Glomerular endothelial cell (primary cell): ENCODE measurements at places on chromosomes 3 and 15.

DNA sequence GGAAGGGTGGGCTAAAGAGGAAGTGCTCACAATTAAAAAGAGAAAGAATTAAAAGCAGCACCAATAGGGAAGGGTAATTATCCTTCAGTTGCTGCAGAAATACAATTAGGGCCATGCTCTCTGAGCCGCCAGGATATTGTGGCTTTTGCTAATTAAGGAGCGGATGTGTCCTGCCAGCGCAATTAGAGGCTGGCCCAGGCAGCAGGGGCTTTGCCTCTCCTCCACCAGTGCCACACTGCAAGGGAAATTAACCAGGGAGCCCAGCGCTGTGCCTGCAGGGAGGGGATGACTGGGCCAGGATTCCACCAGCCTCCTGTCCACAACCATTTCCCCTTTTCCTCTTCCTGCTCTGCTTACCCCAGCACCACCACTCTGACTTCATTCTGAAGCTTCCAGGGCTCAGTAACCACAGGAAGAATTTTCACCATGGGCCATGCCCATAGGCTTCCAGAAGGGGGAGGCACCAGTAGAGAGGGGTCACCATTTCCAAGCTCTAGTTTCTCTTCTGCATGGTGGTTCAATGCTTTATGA is 10.4 kb upstream of the AEN start:
- DNase-seq: no peak

- peak; percentile 64 for DNase-seq
Observed at GRCh38 chr15:71761649-71762048, 48.7 kb upstream of the NR2E3 start.

- no peak for DNase-seq
Observed at GRCh38 chr15:56532721-56533460, 68.0 kb upstream of the MNS1 start.

DNA sequence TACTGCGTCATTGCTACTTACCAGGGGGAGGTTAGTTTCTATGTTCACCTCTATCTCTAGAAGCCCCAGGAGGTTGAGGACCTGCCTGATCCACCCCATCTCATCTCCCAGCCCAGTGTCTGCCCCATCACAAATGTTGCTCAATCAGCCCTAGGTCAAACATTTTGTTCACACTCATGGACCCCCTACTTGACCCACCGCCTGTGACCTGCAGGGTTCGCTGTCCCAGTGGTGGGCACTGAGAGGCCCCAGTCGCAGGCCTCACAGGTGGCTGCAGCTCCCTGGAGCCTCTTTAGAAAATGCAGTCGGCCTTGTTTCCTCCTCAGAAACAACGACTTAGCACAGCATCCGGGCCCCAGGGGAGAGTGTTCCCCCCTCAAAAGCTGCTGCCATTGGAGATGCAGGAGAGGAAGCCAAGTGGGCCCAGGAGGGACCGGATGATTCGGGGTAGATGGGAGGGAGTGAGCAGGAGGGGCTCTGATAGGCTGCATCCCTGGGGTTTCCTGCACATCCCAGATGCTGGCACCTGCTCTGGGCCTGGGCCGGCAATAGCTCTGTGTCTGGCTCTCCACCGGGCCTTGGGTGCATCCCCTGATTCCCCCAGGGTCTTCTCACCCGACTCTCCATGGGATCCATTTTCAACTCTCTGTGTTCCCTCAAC is 18.4 kb upstream of the INSYN1 start:
- DNase-seq: no peak

DNA sequence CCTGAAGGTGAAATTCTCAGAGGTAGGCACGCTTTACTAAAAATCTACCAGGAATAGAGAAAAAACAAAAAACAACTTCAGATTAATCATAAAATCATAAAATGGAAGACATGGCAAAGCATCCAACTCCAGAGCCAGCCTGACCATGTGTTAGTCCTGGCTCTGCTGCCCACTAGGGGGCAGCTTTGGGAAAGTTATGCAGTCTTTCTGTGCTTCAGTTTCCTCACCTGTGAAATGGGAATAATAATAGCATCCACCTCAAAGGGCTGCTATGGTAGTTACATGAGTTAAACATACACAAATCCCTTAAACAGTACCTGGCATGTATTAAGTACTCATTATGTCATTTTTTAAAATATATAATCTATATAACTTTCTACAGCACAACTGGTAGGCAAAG is 52.3 kb downstream of the WNT5A start:
- DNase-seq: no peak

DNA sequence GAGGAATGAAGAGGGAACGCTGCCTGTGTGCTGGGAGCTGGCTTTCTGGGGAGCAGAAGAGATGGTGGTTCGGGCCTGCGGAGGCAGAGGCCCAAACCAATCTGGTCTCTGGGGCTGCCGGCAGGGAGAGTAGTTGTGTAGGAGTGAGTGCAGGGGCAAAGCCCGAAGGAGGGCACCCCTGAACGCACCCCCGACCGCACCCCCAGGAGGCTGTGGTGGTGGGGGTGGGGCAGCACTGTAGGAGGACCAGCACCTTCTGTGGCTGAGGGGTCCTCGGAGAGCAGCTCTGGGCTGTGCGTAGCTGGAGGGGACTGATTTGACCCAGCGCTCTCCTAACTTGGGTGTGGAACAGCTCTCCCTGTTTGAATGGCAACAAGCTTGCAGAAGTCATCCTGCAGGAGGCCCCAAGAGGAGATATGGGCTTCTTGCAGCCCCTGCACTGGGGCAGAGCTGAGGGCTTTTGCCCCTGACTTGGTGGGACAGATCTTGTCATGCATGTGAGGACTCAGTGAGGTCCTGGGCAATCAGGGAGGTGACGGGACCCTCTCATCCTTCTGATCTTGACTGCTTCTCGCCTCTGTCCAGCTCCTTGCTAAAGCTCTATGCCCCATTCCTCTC is 26.1 kb downstream of the C15orf39 start:
- no peak for DNase-seq

DNA sequence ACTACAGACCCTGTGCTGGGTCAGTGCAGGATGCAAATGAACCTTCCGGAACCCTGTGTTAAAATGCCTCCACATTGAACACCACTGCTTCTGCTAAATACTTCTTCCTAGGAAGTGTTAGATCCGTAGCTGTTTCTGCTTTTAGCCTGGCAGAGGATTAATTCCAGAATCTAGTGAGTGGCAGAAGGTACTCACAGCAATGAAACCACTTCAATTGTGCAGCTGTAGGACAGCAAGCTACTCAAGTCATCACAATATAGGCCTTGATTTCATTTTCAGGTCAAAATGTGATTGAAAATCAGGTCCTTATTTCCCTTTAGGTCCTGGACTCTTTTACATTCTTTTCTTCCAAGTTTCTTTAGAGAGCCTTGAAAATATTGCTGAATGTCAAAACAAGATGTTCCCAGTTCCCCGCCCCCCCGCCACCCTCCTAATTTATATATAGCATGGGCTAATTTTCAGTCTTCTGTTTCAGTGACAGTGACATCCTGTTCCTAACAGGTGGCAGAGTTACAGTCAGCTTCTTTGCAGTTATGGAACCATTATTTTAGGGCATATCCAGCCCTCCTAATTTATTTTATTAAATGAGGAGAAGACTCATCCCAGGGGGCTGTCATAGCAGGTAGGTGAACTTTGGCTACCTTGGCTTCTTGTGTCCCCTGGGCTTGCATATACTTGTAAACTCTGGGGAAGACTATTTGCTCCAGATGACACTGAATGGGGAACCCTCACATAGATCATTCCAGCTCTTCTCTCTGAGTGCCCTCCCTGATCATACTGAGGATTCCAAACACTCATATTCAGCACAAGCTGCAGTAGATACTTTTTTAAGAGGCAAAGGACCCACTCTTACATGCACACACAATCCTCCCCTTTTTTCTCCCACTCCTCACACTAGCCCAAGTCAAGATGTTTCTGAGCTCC is 28.0 kb upstream of the ARNT2 start:
- no peak for DNase-seq

GRCh38 chr15:29774900-29775299 is 47.4 kb downstream of the TJP1 start:
- no peak for DNase-seq

GRCh38 chr3:197367081-197367780 is 68.8 kb upstream of the DLG1 start:
- DNase-seq: no peak

DNA sequence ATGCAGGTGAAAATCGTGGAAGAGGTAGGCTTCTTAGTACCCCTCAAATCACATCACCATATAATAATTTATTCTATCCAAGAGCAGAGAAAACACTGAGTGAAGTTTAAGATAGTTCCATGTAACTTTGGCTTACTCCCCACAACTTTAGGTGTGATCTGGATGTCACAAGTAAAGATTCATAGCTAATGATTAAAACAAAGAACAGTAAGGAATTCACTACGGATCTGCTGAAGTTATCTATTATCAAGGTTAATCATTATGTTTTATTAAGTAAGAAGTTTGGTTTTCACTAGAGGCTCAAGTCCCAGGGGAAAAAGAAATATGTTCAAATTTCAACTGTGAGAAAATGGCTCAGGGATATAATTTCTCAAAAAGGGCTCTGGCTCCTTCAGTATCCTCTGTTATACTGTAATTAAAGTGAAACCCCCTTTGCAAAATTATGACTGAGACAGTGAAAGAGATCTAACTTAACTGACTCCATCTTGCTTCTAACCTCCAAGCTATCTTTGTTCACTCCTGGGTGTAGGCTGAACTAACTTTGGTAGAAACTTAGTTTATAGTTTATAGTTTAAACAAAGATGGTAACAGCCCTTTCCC is 17.1 kb downstream of the CD80 start:
- no peak for DNase-seq

DNA sequence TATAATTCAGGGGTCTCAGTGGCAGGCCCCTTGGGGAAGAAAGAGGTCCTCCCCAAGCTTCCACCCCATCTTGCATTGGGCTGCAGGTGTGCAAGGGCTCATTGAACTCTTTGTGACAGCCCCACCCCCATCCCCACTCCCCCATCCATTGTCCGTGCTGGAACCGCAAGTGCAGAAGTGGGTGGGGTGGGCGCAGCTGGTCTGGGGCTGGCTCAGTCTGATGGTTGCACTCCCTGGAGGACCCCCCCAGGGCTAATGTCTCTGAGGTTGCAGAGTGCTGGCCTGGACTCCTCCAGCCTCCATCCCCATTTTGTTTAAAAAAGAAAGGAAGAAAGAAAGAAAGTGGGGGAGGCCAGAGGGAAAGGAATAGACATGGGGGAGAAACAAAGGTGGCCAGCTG is 42.3 kb upstream of the ARL8B start:
- no peak for DNase-seq

- DNase-seq: no peak
Observed at GRCh38 chr15:25408929-25409328, 29.9 kb downstream of the UBE3A start.

- DNase-seq: no peak
Observed at GRCh38 chr3:70763894-70764293, 451.5 kb upstream of the MDFIC2 start.

GRCh38 chr3:194800002-194800401 is 114.3 kb downstream of the FAM43A start:
- DNase-seq: no peak

- DNase-seq: no peak
Observed at GRCh38 chr3:64617610-64618009, 70.2 kb downstream of the ADAMTS9 start.

DNA sequence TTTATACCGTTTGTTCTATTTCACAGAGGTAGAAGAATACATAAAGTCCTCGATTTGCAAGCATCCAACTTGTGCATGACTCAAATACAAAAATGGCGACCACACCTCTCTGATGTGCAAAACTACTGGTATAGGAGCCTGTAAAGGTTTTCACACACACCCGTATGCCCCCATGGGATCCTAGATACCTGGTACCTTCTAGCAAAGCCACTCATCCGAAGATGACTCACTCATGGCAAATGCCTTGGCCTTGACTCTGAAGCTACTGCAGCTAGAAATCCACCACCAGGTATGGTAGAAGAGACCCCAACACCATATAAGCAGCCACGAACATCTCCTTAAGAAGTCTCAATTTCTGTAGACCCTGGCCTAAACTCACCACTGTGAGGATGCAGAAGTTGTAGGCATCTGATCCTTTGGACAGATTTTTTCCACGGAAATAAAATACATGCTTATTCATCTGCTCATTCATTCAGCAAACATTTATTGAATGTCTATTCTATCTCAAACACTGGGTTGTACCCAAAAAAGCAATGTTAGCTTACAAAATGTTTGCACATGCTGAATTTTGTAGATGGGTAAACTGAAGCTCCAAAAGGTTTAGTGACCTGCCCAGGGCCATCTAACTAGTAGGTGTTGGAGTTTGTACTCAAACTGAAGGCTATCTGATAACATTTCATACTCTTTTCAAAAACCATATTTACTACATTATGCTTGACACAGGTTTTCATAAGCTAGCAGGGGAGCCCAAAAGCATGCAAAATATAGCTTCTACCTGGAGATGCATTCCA is 158.8 kb downstream of the RORA start:
- no peak for DNase-seq

GRCh38 chr15:70113304-70113700 is 15.6 kb upstream of the TLE3 start:
- DNase-seq: no peak

DNA sequence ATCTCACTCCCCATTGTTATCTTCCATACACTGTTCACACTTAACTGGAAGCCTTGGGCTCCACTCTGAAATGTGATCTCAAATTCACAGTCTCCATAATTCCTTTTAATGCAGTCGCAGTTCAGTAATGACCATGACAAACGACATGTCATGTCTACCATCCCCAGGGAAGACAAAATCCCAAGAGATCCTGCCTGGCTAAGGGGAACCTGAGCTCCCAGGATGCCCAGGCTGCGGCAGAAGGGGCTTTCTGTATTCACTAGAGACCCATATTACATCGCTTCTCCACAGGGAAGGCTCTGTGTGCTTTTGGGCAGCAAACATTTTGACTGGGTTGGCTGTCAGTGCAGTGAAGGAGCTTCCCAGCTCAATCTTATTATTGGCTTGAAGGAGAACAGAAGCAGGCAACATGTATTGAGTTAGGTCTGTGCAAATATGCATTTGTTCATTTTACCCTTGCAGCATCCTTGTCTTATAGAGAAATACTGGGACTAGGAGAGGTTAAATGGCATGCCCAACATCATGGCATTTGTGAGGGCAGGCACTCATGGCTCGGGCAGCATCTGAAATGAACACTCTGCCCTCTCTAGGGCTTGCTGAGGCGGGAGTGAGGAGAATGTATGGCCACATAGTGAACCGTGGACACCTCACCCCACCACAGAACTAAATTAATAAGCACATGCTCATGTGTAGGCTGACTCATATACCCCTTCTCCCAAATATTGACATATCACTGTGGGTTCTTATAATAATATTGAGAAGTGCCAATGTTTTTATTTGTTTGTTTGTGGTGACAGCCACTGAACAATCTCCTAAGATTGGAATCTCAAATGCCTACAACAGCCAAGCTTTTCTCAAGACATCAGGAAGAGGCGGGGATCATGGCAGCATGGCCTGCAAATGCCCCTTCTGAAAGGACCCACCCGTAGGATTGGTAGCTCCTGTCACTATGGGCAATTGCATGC is 141.6 kb upstream of the FOXB1 start:
- no peak for DNase-seq

DNA sequence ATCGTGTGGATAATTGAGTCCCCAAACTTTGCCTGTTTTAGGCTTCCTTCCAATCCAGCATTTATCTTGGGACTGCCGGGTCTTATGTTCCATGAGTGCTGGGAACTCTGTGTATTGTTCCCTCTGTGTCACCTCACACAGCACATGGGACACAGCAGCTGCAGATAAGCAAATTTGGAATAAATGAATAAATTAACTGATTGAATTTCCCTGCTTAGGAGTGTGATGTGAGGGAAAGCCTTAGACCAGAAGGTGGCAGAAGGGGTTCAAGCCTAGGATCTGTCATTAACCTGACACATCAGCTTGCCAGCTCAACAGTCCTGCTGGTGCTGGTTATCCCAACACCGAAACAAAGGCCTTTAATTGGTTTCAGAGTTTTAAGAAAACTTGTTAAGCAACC is 114.3 kb downstream of the OXSM start:
- no peak for DNase-seq

- no peak for DNase-seq
Observed at GRCh38 chr3:146914409-146914808, 309.3 kb upstream of the PLSCR5 start.
